Stimulated activated CD8-positive, alpha-beta memory T cell treated with anti-CD3 and anti-CD28 coated beads, Interleukin-15, amount 100 ng/mL, for 48 hours (primary cell): ENCODE measurements at places on chromosomes 6 and 20.

DNA sequence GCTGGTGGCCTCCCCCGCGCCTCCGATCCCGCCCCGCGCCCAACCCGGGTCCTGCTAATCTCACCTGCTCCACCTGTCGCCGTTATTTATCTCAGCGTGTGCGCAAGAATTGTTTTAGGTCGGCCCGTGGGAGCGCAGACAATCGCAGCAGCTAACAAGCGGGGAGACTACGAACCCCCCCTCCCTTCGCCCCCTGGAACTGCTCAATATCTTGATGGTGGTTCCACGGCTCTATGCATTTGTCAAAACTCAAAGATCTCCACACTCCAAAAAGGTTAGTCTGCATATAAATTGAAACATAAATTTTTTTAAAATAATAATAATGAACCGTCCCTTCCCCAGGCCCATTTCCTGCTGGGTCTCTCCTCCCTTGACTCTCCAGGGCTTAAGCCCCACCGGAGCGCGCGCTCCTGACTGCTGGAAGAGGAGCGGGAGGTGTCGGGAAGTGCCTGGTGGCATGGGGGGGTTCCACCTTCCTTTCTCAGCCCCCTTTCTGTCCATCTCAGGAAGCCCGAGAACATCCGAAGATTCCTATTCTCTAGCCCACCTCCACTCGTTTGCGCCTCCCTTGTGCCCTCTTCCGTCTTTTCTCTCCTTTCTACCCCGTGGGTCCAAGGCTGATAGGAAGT lies 1.6 kb upstream of the MDGA1 start:
- no peak for DNase-seq

- no peak for DNase-seq
These were observed 955 bp upstream of the SLC26A8 start for GRCh38 chr6:36025260-36025931.

DNA sequence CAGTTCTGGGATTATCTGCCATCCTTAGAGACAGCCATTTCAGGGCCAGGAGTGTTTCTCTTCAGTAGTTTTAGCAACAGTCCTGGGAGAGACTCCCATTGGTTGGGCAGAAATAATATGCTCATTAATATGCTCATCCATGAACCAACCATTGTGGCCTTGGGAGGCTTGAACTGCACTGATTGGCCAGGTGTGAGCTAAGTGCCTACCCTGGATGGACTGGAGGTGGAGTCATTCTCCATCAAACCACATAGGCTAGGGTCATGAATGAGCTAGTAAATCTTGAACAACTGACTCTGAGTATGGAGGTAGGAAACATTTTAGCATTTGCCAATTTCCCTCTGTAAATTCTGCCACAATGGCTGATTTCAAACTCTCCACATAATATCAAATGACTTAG lies 70.2 kb upstream of the ZFP64 start:
- no peak for DNase-seq

DNA sequence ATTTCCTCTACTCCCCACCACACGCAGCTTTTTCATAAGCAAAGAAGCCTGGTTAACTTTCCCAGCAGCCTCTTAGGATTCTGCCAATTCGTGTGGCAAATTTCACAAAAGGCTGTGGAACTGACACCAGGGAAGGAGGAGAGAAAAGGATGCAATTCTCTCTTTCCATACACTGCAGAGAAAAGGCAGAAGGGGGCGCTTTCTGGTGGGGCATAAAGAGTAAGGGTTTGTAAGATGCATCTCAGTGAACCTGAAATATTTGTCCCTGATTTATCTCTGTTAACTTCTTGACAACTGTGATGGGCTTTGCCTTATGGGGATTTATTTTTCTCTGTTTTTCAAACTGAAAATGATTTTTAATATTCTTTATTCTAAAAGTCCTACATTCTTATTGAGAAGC lies 45.5 kb upstream of the GLP1R start:
- no peak for DNase-seq

- no peak for DNase-seq
These were observed 150.9 kb downstream of the MAFB start for GRCh38 chr20:40538131-40538530.

GRCh38 chr6:35026434-35027222 lies 114.5 kb downstream of the TCP11 start:
- DNase-seq = no peak

DNA sequence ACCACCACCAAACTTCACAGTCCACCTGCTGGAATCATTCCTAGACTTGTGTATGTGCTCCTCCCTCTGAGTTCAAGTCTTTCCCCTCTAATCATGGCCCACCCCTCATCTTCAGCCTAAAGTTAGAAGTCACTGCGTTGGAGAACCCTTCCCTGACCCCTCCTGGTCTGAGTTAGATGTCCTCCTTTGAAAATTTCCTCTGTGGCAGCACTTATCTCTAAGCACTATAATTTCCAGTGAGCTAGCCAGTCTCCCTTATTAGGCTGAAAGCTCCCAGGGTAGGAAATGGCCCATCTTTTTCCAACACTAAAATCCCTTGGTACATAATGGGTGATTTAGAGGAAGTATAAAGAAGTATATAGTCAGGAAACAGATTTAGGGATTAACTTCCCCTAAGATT lies 63.2 kb downstream of the SESN1 start:
- no peak for DNase-seq

GRCh38 chr6:74997646-74998045 lies 208.2 kb downstream of the COL12A1 start:
- no peak for DNase-seq

DNA sequence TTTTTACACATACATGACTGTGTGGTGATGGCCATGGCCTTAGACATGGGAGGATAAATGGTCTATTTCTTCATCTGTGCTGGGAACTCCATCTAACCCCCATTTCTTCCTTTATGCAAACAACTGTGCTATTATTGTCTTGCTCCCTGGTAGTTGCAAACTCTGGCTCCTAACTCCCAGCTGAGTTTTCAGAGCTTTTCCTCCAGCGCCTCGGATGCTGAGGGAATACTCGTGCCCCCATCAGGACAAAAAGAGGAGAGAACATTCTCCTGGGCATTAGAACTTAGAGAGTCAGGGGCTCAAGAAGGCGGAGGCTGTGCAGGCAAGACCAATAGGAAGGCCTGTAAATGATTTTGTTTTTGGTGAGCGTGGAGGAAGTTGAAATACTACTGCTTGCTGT lies 2.1 kb downstream of the DAAM2 start:
- DNase-seq = no peak

GRCh38 chr6:116866281-116866871 lies 10.7 kb upstream of the RFX6 start:
- DNase-seq = no peak

DNA sequence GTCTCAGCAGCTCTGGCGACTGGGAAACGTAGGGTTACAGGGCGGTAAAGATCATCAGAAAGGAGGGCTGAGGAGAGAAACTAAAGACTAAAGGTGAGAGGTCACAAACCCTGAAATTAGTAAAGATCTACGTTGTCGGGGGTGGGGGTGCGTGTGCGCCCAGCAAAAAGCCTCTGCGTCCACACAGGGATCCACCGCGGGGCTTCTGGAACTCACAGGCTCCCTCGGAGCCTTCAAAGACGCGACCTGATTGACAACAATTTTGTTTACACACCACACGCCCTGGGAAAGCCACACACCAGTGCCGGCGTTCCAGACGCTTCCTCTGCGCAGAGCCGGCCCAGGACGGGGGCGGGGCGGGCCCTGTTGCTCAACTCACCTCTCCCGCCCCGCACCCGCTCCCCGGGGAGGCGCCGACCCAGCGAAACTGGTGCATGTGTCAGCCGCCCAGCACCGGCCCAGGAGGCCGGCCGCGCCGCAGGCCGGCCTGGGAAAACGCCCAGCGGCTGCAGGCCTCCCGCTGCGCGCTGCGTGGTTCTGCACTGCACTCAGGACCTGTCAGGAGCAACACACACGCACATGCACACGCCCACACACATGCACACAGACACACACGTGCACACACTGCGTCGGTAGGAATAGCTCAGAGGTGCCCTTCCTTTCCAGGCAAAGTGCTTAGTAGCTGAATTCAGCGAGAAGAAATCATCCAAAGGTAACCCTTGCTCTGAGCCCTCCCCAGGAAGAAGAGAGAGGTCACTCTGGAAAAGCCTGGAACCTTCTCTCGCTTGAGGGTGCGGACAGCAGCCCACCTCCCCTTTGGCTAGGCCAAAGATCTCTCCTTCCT lies 57.2 kb upstream of the ARID1B start:
- peak; percentile 50 for DNase-seq

DNA sequence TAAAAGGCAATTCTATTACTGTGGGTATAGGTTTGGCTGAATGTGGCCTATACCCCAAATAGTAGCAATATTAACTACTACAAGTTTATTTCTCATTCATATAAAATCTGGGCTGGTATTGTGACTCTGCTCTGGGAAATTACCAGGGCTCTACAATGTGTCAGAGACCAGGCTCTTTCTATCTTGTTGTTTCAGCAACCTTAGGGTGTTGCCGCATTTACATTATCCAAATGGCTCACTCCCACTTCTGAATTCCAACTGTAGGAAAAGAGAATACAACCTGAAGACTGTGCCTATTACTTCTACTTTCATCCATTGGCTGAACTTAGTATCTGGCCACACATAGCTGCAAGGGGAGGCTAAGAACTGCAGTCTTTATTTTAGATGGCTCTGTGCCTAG lies 106.7 kb upstream of the CENPW start:
- no peak for DNase-seq

- DNase-seq = no peak
These were observed 50.0 kb downstream of the SGK1 start for GRCh38 chr6:134267917-134268361.

DNA sequence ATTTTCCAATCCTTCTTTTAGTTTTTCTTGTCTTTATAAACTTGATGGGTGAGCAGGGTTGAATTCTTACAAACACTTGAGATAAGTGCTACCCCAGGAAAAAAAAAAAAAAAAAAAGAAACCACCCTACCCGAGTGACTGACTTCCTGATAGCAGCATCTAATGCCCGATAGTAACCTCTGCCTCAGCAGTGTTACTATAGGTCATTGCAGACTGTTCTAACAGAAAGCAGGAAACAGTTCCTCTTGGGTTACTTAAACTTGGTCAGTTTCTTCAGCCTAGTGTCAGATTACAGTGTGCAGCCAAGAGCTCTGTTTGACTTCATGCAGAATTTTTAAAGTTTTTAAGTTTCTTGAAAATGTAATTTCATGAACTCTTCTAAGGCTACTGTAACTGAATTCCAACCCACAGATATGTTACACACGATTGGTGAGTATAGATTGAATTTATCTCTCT lies 2.1 kb downstream of the MYLIP start:
- DNase-seq = no peak

- DNase-seq = no peak
These were observed 44.8 kb downstream of the MRAP2 start for GRCh38 chr6:84078335-84078734.

- no peak for DNase-seq
These were observed 315 bp upstream of the PDE10A start for GRCh38 chr6:165663377-165663735.

GRCh38 chr6:160431791-160432404 lies 83.7 kb downstream of the SLC22A3 start:
- no peak for DNase-seq

DNA sequence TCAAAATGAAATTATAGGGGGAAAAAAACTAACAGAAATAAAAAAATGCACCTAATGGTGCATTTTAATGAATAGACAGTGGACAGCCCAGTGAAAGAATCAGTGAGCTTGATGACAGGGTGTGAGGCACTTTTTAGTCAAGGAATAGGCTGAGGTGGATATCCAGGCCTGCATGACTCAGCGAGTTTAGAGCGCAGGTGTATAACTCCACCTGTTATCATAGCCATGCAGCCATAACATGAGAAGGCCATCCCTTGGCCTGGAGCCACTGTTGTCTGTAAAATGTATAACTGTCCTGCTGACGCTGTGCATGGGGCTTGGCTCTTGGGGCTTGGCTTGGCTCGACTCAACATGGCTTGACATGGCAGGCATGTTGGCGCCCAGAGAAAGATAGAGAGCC lies 331.5 kb upstream of the NOX3 start:
- no peak for DNase-seq

DNA sequence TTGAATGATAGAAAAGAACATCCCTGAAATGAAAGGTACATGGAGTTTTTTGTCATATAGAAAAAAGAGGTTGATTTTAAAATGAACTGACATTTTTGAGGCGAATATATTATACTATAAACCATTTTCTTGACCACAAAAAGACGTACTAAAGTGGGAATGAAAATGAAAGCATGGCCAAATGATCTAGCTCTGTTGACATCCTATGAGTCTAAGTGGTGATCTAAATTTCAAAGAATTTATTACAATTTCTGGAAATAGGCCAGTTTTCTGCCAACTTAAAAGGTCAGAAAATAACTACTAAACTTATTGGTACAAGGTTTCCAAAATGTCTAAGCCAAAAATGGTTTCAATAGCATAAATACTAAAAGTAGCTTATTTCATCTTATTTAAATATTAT lies 536.8 kb downstream of the EYS start:
- no peak for DNase-seq

DNA sequence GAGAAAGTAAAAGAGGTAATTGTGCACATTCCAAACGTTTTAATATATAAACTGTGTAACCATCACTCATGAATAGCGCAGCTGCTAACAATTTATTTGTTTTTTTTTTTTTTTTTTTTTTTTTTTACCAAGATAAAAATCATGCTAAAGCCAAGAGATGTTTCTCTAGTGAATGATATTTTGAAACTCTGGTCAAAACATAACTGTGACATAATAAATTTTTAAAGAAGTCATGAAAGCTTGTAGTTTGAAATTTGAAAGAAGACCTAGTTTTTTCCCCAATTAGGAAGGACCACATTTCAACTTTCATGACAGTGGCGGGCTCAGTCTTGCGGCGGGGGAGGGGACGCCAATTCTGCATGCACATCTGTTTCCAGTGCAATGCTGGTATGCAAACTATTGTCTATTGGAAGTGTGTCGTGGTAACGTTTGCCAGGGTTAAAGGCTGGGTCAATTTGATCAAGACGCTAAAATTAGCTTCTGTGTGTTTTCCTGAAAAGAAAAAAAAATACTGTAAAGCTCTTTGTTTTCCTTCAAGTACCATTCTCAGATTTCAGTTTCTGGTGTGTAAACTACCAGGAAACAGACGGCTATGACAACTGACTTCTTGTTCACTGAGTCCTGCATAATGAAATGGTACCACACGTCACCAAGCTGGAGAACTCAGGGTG lies 211.9 kb downstream of the FOXC1 start:
- no peak for DNase-seq

DNA sequence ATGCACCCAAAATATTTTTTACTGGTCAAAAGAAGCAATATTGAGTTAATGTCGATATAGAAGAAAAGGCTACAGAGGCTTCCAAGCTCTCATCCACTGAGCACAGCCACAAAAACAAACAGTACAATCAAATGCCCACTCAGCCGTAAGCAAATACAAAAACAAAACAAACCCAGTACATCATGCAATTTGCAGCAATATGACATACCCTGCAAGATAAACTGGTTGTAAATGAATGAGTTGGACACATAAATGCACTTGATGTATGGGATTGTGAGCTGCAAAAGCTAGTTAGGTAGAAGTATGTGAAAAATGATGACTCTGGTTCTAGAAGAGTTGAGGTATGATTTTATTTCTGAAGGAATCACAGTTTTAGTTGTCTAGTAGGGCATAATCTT lies 83.9 kb downstream of the SESN1 start:
- no peak for DNase-seq
